RCC 7860 (cell line): ENCODE measurements at places on chromosomes 2 and 18.

GRCh38 chr2:26654061-26654340 is 12.8 kb upstream of the CIB4 start:
- DNase-seq, result no peak

DNA sequence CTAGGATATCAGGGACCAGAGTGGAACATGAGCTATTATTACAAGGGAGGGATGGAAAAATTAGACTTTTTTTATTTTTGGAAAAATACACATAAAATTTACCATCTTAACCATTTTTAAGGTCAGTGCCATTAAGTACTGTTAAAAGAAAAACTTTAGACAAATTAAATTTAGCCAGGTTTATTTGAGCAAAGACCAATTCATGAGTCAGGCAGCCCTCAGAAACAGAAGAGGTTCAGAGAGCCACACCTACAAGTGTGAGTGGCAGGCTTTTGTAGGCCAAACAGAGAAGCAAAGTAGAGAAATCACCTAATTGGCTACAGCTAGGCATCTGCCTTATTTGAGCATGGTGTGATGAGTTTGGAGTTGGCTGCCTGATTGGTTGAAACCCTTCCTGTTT is 301.3 kb upstream of the RAB12 start:
- DNase-seq, result no peak

DNA sequence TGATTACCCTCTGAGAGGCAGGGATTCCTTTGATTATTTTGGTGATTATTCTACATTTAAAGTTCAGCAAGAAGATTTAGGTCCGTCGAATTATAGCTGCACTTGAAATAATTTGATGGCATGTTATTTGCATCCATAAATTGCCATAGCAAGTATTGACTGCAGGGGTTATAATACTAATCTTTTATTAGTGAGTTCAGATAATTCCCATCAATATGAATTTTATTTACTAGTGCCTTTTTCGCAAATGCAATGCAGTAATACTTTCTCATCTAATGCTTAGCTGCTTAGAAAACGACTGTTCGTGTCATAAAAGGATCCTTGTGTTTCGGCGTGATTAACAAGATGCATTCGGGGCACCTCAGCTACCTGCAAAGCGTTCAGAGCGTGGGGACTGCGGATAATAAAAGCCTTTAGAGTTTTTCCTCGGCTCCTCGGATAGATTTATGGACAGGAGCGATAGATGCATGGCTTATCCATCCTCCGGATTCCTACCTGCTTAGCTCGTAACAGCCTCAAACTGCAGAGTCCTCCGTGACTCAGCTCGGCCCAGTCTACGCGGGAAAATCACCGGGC is 2.5 kb upstream of the GBX2 start:
- DNase-seq, result no peak

- DNase-seq, result no peak
These were observed 50.2 kb downstream of the WDFY1 start for GRCh38 chr2:223894968-223895367.

DNA sequence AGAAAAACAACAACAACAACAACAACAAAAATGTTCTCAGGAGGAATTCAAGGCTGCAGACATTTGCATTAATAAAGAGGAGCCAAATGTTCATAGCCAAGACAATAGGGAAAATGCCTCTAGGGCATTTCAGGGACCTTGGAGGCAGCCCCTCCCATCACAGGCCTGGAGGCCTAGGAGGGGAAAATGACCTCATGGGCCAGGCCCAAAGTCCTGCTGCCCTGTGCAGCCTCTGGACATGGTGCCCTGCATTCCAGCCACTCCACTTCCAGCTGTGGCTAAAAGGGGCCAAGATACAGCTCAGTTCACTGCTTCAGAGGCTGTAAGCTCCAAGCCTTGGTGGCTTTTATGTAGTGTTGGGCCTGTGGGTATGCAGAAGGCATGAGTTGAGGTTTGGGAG is 314.5 kb downstream of the CYRIA start:
- no peak for DNase-seq

- no peak for DNase-seq
These were observed 22.8 kb downstream of the SLC66A3 start for GRCh38 chr2:11177871-11178690.

DNA sequence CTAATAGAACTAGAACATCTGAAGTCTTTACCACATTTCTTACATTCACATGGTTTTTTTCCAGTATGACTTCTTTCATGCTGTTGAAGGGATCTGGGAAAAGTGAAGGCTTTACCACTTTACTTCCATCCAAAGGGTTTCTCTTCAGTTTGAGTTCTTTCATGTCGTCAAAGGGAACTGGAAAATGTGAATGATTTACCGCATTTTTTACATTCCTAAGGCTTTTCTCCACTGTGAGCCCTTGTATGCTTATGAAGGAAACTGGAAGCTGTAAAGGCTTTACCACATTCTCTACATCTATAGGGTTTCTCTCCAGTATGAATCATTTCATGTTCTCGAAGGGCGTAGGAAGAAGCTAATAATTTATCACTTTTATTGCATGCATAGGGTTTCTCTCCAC is 46.7 kb downstream of the NBEAL1 start:
- peak; percentile 86 for DNase-seq

GRCh38 chr2:238939521-238940403 is 91.9 kb downstream of the TWIST2 start:
- DNase-seq, result no peak

- DNase-seq, result no peak
These were observed 386.4 kb downstream of the PIK3C3 start for GRCh38 chr18:42341423-42341822.
